ENCODE measurements at places on chromosomes 3 and 15.
A peak's percentile ranks its signal among the peaks of the same experiment; 100 is the strongest.

DNA sequence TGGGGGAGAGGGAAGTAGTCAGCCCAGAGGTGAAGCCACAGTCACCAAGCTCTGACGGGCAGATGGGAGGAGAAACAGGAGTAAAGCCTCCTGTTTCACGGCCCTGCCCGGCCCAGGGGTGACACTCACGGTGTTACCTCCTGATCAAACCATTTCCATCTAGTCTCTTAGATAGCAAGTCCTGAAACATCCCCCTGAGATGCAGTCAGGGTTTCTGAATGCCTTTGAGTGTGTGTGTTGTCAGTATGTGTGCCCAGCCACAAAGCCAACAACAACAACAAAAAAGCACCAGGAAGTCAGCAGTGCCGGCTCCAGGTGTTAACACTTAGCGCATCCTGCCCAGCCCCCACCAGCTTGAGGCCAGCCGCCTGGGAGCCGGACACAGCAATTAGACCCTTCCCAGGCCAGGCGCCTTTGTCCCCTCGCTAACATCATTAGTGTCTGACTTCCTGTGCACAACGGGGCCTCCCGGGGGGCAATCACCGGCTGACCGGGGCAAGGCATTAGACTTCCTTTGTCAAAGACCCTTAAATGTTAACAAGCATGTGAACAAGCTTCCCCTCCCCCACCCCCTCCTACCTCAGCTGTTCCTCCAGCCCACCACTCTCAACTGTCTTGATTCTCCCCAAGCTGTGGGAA, 34.5 kb downstream of the IL17RD start:
- no peak for DNase-seq

DNA sequence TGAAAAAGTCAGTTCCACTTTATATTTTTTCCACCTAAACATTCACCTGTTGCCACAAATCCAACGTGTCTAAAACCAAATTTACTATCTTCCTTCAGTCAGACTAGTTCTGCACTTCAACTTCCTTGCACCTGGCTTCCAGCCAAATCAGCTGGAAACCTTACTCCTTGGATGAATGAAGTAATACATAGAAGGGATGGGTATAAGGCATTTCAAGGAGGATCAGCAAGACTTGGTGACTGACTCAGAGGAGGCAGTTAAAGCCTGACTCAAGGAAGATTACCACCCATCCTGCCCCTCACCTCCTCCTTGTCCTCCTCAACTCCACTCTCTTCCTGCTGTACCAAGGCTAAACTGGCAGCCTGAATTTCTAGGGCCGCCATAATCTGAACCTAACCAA, 37.1 kb downstream of the QTRT2 start:
- DNase-seq = peak; percentile 71

- DNase-seq = no peak
These were observed 912.6 kb downstream of the ROBO1 start for GRCh38 chr3:78855190-78855589.

DNA sequence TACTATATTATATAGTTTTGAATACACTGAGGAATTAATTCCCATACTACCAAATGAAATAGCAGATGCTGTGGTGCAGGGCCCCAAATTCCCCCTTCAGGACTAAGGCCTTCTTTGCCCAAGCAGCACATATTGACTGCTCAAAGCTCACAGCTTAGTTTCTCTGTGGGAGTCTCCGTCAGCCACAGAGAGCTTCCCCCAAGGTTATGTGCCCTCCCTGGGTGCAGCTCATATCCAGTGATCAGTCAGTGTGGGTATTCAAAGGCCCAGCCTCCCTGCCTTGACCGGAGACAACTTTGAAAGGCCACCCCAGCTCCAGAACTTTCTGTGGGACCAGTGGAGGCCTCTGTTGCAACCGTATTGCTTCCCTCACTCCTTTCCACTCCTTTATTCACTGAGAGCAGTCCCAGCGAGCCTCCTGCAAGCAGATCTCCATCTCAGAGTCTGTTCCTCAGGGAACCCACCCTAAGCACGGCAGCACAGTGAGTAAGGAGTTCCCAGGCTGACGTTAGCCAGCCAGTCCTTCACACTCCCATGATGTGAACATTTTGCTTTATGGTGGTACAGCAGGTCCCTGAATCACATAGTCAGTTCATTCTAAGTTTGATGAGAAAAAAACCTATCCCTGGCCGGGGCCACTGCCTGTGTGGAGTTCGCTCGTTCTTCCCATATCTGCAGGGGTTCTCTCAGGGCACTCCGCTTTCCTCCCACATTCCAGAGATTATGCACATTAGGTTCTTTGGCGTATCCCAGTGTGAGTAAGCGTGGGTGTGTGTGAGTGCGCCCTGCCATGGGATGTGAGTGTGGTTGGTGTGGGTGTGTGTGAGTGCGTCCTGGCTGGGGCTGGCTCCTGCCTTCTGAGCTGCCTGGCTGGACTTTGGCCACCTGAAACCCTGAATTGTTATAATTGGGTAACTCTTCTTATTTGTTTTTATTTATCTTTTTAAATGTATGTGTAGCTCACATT, 64.4 kb upstream of the PPARG start:
- peak; percentile 57 for DNase-seq

GRCh38 chr15:64558460-64559179, 98.2 kb downstream of the ZNF609 start:
- no peak for DNase-seq

GRCh38 chr3:197520311-197521276, 35.2 kb downstream of the BDH1 start:
- peak; percentile 99 for DNase-seq

DNA sequence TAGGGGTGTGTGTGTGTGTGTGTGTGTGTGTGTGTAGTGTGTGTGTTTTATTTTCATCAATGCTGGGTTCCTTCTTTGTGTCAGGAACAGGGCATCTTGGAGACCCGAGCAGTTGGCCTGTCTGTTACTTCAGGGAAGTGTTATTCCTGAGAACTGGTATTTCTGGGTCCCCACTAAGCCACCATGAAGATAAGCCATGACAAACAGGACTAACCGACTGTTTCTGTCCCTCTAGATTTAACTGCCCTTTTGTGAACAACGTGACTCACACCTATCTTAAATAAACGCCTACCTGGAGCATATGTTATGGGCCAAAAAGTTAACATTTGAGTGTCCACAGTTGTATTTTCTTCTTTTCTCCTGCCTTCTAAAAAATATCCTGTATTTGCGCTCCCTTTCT, 19.5 kb downstream of the SIDT1 start:
- DNase-seq = no peak

DNA sequence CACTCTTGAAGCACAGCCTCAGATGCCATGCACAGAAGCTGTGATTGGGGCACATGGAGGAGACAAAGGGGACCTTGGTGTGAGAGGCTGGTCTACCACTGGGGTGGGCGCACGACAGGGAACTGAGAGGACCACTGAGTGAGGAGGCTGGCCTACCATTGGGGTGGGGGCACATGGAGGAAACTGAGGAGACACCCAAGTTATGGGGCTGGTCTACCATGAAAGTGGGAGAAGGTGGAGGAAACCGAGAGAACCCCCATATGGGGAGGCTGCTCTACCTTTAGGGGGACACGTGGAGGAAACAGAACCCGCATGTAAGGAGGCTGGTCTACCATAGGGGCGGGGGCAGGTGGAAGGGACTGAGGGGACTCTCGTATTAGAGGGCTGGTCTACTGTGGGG, 153.4 kb downstream of the FBLN2 start:
- no peak for DNase-seq

- DNase-seq = peak; percentile 53
These were observed 1061.5 kb downstream of the ROBO2 start for GRCh38 chr3:78101384-78101783.

GRCh38 chr3:28134792-28135375, 106.5 kb upstream of the CMC1 start:
- DNase-seq = no peak

GRCh38 chr3:10766049-10766705, 49.9 kb upstream of the SLC6A11 start:
- no peak for DNase-seq

- DNase-seq = no peak
These were observed 545.5 kb downstream of the NAALADL2 start for GRCh38 chr3:175404621-175405020.

DNA sequence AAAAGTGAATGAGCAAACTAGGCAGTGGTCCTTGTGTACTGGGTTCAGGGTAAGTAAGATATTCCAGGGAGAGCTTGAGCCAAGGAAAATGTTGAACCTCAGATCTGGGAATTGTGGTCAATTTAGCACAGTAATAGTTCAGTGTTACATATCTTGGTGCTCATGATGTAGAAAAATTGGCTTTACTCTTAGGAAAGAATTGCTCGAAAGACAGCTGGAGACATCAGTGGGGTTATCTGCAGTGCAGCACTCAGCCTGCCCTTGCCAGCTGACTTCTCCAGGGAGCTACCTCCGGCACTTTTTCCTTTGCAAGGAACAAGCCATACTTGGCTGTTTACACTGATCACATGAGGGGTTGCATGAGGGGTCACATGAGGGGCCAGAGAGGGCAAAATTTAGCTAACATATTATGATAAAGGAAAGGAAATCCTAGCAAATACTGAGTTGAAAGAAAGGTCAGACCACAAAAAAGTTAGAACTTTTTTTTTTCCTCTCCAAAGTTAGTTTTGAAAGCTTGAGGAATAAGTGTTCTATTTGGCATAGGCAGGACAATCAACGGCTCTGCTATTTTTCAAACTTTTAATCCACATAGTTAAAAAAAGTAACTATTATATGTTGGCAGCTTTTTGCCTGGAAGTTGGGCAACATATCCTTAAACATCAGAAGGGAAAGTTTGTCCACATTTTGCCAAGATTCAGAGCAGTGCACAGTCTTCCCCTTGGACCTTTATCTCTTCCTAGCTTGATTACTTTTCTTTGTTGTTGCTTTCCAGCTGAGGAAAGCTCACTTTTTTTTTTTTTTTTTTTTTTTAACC, 92.4 kb downstream of the COL6A6 start:
- no peak for DNase-seq

DNA sequence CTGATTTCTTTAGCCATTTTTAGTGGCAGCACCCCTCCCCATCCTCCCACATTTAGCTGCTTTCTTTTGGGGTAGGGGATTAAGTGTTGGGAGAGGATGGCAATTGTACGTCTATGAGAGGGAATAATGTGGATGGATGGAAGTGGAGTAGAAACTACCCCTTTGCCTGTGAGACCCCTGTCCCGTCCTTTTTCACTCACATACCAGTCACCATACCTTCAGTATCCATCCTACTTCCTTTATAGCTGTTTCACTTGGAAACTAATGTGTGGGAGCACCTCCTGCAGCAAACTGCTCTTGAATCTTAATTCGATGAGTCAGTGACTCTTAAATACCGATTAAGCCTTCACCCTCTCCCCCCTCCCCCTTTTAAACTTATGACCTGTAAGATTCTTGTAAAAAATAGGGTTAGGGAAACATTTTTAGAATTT, 730 bp downstream of the SPRED1 start:
- DNase-seq = peak; percentile 55

- DNase-seq = no peak
These were observed 49.0 kb downstream of the POLQ start for GRCh38 chr3:121496786-121497185.

DNA sequence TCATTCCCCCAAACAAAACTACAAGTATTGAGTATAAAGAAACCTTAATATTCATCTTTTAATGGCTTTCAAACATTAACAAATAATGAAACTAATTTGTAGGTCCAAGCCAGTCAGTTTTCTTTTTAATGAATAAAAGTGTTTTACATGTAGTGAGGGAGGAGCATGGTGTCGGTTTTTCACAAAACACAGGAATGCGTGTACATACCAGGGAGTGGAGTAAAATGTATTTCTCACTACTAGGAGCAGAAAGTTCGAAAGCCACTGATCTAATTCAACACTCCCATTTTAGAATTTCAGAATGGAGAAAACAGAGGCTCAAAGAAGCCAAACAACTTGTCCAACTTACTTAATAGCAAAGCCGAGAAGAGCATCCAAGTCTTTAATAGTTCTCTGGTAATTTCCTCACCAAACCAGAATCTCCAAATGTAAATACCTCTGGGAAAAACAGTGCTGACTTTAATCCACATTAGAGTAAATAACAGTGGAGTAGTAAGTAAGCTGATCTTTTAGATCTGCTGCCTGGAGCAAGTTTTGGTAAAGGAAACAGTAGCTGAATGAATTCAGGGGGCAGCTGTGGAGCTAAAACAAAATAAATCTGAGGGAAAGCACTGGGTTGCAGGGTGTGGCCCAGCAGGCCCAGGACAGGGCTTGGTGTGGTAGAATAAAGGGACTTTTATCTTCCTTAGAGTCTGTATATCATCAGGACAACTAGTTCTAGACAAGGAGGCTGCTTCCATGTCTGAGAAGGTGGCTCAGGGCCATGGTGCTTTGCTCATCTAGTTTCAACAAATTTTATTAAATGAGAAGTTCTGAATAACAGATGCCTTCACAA, 7.9 kb downstream of the ANP32A start:
- no peak for DNase-seq

- DNase-seq = peak; percentile 47
These were observed 45.7 kb downstream of the WDR76 start for GRCh38 chr15:43872416-43873020.
